ENCODE measurements at places on chromosomes 7 and 10.

GRCh38 chr7:7959979-7960670, 8.5 kb upstream of the GLCCI1 start:
- DNase-seq = no peak

DNA sequence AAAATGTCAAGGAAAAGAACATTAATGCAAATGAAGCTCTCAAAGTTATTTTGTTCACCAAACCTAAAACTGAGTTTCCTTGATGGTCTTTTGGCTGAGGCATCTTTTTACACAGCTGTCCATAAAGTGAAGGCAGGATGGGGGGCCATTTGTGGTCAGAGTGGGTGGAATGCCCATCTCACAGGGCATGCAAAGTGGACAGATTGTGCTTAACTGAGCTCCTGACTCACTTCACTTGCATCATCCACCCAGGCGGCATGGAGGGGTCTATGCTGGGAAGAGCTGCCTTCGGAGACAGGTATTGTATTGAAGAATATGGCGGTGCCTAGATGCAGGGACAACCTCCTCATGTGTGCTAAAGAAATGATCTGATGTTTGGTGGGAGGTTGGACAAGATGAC, 905.3 kb downstream of the KCNMA1 start:
- no peak for DNase-seq

DNA sequence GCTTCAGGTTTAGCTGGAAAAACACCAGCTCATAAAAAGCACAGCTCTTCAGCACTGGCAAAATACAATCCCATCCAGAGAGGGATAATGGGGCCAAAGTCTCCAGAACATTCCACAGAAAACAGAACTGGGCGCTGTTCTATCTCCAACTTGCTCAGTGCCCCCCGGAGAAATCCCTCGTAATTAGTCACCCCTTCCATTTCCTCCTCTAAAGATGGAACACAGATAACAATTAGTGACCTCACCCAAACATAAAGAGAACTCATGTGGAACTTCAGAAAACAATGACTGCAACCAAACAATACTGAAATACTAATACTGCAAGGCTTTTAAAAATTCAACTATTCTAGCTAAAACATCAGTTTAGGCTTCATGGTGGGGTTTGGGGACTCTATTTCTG, 46.3 kb downstream of the KIAA1549 start:
- no peak for DNase-seq

GRCh38 chr7:1176891-1177373, 16.9 kb upstream of the ZFAND2A start:
- DNase-seq = peak; percentile 68

GRCh38 chr7:114818501-114818900, 103.4 kb upstream of the MDFIC start:
- no peak for DNase-seq

GRCh38 chr10:77045085-77045484, 592.5 kb downstream of the KCNMA1 start:
- no peak for DNase-seq

GRCh38 chr10:111600772-111601171, 523.9 kb downstream of the ADRA2A start:
- DNase-seq = no peak

DNA sequence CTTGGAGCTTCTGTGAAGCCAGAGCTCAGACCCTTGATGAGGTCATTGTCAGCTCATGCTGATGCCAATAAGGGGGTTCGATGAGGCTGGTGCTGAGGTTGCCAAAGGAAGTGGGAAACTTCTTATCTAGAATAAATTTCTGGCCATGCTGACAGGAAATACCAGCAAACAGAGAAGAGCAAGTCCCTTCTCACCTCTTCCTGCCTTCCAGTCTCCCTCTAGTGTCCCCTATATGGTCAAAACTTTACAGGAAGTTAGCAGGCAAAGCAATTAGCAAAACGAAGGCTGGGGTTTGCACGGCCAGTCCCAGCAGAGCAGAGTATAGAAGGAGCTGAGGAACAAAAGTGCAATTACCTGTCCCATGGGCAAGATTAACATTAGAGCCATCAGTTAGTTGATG, 15.1 kb upstream of the NEUROG3 start:
- no peak for DNase-seq

- DNase-seq = no peak
These were observed 31.7 kb downstream of the ECHDC3 start for GRCh38 chr10:11773761-11774441.

DNA sequence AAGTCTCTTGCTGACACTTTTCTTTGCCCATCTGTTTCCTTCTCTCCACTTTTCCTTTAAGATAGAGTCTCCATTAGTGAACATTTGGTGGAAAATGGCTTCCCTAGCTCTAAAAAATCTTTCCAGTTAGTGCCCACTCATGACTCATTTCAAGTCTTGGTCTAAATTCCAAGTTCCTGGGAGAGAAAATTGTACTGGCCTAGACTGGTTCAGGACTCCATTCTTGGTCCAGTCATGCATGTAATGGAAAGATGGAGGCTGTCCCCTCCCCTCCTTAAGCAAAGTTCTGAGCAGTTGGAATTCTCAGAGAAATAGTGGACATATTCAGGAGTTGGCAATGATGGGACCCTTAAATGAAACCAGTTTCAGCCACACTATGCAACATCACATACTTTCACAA, 3.8 kb upstream of the ALDH18A1 start:
- no peak for DNase-seq

DNA sequence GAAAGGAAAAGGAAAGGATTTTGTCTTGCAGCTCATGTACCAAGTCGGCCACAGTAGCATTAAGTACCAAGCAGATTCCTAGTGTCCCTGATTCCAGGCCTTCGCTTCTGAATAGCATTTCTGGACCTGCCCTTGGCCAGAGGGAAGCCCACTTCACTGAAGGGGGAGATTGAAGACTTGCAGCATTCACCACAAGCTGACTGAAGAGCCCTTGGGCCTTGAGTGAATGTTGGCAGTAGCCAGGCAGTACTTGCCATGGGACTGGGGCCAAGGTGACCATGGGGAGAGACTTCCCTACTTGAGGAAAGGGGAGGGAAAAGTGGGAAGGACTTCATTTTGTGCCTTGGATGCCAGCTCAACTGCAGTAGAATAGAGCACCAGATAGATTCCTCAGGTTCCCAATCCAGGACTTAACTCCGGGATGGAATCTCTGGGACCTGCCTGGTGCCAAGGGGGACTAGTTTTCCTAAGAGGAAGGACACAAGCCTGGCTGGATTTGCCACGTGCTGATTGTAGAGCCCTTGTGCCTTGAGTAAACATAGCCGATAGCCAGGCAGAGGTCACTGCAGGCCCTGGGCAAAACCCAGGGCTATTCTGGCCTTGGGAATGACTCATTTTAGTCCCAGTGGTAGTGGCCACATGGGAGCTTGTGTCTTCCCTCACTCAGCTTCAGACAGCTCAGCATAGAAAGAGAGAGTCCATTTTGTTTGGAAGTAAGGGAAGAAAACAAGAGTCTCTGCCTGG, 141.7 kb upstream of the KCND2 start:
- DNase-seq = no peak
